Dermis blood vessel endothelial cell (primary cell): ENCODE measurements at places on chromosomes 7 and 10. TPM values are rescaled to one million over a fixed set of nuclear protein-coding genes. Genes with fewer than 3 reads are reported as not detected.

Gene GFRA1
- 36.4 and 51.3 TPM in 2 replicates for total RNA-seq

DNA sequence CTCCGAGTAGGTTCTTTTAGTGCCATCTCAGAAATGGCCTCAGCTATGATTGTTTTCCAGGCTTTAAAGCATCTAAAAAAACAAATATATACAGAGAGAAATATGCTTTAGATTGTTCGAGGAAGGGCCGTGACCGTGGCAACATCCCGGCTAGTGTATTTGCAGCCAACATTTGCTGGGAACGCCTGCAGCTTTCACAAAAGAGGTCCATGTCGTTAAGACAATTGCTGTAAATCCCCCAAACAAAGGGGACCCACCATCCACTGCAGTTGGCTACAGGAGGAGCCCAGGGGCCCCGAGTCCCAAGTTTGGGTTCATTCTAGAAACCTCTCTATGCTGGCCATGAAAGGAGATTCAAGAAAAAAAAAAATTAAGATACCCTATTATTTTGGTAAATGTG lies 152.8 kb upstream of the TCF7L2 start:
- DNase-seq, result no peak

DNA sequence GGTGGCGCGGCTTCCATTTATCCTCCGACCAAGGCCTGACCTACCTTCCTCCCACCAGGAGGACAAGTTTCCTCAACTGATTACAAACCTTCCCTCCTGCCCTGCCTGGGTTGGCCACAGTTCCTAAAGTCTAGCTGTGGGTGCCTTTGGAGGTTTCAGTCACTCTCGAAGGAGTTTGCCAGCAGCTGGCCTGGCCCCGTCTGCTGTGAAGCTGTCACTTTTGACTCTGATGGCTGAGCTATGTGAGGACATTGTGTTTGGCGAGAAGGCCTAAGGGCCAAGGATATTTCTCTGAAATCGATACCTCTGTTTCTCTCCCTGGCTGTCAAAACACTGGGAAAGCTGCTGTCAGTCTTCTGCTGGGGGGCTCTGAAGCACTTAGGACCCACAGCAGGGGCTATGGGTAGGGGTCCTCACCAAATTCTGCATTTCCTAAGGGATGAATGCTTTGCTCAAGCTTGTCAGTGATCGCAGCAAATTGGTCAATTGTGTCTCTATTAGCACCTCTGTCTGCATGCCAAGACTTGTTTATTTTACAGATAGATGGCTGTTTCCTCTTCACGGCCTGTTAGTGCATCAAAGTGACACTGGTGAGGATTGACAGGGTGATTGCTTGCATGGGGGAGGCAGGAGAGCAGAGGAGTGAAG lies 31.9 kb upstream of the SAMD8 start:
- no peak for DNase-seq

DNA sequence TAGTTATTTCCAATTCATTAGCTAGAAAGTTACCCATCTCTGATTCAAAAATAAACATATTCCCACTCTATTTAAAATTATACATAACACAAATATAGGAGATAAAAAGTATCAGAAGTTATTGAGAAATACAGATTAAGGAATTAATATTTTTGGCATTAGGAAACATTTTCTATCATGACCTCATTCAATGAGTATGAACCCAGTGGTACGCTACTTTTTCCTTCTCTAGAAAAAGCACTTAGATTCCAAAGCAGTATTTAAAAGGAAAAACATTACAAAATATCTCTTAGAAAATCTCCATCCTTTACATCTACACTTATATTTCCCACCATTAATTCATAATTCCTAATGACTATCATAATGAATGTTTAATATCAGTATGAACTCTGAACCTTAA lies 240.6 kb upstream of the GNAI1 start:
- DNase-seq, result no peak

- DNase-seq, result no peak
Measured at GRCh38 chr7:155345490-155345889, 47.8 kb downstream of the INSIG1 start.

Gene DMBT1
- total RNA-seq, result not detected in 2 replicates

Gene TET1
- total RNA-seq, result 1.2 TPM in 2 replicates

DNA sequence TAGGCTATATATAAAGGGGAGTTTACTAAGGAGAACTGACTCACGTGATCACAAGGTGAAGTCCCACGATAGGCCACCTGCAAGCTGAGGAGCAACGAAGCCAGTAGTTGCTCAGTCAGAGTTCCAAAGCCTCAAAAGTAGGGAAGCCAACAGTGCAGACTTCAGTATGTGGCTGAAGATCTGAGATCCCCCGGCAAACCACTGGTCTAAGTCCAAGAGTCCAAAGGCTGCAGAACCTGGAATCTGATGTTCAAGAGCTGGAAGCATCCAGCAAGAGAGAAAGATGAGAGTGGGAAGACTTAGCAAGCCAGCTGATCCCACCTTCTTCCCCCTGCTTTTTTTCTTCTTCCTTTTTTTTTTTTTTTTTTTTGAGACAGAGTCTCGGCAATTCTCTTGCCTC lies 27.0 kb upstream of the GSDME start:
- no peak for DNase-seq

Gene TCAF1
- total RNA-seq, result 59.4 and 75.6 TPM in 2 replicates

DNA sequence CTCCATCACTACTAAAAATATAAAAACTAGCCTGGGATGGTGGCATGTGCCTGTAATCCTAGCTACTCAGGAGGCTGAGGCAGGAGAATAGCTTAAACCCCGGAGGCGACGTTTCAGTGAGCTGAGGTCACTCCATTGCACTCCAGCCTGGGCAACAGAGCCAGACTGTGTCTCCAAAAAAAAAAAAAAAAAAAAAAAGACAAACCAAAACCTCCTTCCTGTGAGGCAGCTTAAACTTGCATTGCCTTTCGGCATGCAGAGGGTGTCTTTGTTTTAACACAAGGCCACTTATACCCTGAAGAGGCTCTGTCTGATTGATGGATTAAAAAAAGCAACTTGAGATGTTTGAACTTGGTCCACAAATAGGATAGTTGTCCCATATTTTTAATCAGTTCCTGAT lies 128.4 kb upstream of the RSU1 start:
- DNase-seq, result no peak

Gene CRTAC1
- total RNA-seq, result 0.51 and 1.3 TPM in 2 replicates

Gene SLC39A12
- under 0.01 TPM in 1 of 2 replicates, not detected in the other for total RNA-seq

Gene CH25H
- 3.1 and 3.8 TPM in 2 replicates for total RNA-seq

GRCh38 chr7:999941-1000935 lies 17.3 kb downstream of the CYP2W1 start:
- DNase-seq, result no peak

GRCh38 chr10:95782318-95782717 lies 26.4 kb downstream of the ENTPD1 start:
- DNase-seq, result no peak

Gene ANTXRL
- not detected in 2 replicates for total RNA-seq

DNA sequence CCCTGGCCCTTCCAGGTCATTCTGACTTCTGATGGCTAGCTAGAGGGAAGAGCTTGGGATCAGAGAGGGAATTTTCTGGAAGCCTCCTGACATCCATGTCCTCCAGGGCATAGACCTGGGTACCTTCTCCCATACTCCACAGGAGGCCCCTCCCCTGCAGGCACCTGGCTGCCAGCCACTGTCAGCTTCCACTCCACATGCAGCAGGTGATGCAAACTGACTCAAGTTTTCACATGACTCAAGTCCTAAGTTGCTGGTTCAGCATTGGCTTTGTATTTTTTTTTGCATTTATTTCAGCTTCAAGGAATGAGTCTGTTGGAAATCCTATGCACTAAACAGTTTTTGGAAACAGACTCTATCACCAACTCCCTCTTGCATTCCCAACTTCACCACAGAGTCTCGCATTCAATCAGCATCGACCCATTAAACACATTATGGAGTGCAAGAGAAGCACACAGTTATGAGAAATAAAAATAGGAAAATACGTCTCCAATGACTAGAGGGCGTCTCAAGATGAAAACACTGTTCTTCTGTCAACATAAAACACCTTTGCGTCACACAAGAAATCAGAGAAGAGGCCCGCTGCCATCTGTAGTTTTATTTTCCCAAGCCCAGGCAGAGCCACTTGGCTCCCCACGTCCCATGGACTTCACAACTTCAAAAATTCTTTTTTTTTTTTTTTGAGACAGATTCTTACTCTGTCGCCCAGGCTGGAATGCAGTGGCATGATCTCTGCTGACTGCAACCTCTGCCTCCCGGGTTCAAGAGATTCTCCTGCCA lies 362.6 kb upstream of the MGMT start:
- no peak for DNase-seq

DNA sequence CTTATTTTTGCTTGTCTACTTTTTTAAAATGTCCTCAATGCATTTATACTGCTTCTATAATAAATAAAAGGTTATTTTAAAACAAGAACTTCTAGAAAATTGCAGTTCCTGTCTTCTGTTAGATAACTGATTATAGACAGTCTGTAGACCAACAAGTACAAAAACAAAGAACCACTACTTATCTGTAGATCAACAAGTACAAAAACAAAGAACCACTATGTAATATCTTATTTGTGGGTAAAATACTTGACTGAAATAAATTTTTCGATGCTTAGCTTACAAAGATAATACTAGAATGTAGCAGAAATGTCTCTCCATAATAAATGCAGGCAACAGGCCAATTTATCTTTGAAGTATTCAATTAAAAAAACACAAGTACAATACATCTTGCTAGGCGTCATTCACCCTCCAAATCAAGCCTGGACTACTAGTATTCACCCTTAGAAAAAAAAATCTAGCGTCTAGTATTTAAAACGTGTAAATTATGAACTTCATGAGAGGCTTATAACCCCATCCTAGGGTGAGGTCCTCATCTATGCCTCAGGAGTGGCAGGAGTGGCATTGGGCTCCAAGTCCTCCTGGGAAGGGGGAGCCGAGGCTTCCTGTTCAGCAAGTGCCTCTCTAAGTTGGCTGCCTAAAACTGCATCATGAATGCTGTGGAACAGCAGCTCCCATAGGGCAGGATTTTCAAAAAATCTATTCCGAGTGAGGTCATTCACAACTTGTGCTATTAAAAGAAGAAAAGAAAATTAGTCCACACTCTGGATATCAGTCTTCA lies 26.6 kb downstream of the PSMC2 start:
- no peak for DNase-seq
